ENCODE measurements at places on chromosomes 3 and 15.

- no peak for DNase-seq
These were observed 791.8 kb upstream of the NR2F2 start for GRCh38 chr15:95538693-95539092.

GRCh38 chr3:74363346-74363745 lies 251.1 kb downstream of the CNTN3 start:
- DNase-seq: no peak

DNA sequence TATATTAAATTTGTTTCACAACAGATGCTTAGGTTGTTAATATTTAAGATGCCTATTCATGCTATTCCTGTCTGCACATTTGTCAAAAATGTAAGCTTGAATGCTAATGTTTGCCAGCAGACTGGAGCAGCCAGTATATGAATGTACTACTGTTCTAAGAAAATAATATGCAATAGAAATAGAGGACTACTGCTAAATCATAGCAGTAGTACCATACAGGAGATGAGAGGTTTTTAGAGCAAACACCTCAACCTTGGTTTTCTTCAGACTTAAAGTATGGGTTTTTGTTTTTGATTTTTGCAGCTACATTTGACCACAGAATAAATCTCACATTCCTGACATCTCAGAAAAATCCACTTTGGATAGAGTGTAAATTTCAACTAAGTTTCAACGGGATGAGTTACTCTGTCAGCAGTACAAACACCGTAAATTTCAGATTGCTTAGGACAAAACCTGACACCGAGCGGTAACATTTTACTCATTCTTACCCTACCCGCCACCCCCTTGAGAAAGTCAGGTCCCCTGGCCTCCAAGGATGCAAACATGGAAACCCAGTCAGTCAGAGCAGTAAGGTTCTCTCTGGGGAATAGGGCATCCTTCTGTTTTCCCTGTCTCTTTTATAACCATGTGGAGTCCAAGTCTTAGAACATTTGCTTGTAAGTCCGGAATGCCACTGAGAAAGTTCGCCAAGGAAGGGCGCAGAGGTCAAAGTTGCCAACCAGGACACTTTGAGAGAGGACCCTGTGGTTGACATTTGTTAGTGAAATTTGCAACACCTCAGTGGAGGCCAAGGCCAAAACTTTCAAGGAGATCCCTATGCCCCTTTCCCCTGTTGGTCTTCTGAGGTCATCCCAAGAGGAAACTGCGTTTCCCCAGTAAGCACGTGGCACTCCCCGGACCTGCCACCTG lies 17.9 kb upstream of the SATB1 start:
- no peak for DNase-seq

- DNase-seq: no peak
These were observed 184.9 kb downstream of the ATG7 start for GRCh38 chr3:11457135-11457534.

GRCh38 chr3:50068134-50068533 lies 20.6 kb upstream of the RBM5 start:
- DNase-seq: no peak

DNA sequence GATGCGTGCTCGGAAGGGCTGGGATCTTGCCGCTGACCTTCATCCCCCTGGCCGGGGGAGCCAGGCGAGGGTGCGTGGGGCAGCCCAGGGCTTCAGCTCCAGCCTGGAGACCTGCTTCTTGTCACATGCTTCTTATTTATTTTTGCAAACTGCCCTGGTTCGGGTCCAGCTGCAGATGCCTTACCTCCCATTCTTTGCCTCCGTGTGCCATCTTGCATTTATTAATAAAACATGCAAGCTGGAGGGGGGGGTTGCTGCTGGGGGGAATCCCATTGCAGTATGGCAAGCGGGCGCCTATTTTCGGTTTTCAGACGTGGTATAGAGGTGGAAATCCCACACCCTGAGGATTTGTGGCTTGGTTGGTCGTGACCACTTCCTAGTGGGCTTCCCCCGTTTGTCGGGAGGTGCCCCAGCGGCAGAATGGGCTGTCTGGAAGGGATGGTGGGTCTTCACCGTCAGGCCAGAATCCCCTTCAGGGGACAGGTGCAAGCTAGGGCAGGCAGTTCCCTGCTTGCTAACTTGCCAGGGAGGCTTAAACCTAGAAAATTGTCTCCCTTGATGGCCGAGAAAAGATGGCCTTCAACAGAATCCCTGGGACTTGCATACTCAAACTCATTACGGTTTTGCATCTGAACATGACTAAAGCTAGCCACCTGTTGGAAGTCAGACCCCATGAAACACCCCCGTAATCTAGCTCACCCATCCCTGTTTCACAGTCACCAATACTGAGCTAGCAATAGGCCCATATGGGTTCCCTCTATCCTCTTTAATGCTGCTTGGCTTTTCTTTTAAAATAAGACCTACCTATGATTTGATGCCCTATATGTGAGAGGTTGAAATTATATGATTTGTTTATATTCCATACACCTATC lies 569 bp downstream of the TMEM266 start:
- no peak for DNase-seq

GRCh38 chr15:25739687-25740121 lies 123.4 kb downstream of the ATP10A start:
- DNase-seq: no peak

- DNase-seq: peak; percentile 80
These were observed 11.7 kb downstream of the GNB5 start for GRCh38 chr15:52179278-52180195.

- no peak for DNase-seq
These were observed 4.0 kb downstream of the PSMD6 start for GRCh38 chr3:64019271-64019670.

DNA sequence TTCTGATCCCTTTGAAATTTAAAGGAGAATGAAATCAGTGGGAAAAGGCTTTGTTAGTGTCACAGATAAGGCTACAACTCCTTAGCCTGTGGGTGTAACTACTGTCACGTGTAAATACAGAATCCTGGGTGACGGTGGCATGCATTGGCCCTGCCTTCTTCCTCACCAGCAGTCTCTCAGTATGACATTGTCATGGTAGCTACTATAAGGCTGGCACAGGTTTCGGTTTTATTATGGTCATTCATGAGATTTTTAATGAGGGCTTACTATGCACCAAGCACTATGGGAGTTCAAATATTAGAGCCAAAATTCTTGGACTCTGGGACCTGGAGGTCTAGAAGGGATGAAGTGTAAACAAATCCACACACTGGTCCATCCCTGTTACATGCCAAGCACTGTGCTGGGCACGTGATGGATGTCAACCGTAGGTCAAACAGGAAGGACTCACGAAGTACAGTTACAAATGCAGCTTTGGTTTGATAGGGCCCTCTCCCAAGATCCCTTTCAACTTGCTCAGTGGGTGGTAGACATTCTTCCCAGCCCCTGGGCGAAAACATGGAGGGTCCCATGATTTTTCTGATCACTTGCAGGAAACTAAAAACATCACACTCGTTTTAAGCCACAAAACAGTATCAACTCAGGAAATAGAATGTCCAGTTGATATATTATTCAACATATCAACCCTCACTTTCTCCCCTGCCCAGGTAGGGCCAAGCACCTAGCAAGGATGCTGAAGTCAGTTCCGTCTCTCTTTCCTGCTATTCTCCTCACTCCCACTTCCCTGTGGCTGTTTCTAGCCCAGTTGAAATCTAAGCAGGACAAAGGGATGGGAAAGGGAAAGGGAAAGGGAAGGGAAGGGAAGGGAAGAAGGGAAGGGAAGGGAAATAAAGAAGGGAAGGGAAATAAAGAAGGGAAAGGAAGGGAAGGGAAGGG lies 25.3 kb downstream of the BFSP2 start:
- no peak for DNase-seq

DNA sequence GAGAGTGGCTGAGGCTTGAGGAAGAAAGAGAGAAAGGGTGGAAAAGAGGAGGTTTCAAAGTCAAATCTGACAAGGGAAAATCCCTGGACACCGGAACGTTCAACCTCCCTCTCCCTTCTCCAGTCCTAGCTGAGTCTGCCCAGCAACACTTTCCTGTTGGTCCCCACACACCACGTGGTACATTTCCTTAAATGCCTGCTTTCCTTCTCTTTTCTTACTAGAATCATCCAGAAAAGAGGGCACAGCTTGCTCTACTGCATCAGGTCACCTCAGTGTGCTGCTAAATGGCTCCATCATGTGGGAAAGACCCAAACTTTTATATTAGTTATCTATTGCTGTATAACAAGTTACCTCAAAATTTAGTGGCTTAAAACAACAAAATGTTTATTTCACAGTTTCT lies 181.2 kb downstream of the NECTIN3 start:
- no peak for DNase-seq

DNA sequence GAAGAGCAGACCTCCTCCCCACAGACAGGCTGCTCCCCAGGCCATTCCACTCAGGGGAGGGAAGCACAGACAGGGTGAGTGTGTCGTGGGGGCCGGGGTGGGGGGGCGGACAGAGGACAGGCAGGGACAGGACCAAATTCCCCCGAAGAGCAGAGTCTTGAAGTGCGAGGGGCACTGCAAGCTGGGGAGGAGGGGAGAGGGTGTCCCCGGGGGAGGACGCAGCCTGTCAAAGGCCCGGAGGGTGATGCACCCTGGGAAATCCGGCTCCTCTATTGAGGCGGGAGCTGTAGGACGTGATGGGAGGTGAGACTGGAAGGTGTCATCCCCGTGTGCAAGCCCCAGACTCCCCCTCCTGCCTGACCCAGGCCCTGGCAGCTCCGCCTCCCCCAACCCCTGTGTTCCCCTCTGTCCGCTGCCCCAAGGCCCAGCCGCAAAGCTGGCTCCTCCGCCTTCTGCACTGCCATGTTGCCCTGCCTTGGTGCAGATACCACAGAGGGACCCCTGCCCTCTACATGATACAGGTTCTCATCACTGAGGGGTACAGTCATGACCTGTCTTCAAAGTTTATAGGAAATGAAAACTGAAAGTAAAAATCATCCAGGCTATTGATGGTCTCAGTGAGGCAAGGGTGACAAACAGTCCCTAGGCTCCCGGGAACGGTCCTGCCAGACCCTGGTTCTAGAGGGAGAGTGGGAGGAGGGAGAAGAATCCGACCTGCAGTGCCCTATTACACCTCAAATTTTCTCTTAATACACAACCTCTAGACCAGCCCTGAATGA lies 76.3 kb upstream of the IQSEC1 start:
- no peak for DNase-seq

GRCh38 chr3:99625643-99626416 lies 12.6 kb upstream of the COL8A1 start:
- no peak for DNase-seq

GRCh38 chr3:64341296-64341695 lies 116.0 kb upstream of the PRICKLE2 start:
- no peak for DNase-seq

- no peak for DNase-seq
These were observed 224.2 kb upstream of the CRBN start for GRCh38 chr3:3403700-3404099.

DNA sequence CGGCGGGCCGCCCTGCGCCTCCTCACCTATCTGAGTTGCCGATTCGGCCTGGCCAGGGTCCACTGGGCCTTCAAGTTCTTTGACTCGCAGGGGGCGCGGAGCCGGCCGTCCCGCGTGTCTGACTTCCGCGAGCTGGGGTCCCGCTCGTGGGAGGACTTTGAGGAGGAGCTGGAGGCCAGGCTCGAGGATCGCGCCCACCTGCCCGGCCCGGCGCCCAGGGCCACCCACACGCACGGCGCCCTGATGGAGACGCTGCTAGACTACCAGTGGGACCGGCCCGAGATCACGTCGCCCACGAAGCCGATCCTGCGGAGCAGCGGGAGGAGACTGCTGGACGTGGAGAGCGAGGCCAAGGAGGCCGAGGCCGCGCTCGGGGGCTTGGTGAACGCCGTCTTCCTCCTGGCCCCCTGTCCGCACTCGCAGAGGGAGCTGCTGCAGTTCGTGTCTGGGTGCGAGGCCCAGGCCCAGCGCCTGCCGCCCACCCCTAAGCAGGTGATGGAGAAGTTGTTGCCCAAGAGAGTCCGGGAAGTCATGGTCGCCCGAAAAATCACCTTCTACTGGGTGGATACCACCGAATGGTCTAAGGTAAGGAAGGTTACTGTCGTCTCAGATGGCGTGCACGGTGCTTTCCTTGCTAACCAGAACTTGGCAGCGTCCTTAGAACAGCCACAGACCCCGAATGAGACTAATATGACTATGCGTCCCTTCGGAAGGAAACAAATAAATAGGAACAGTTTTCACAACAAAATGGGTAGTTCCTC lies 567 bp downstream of the TICRR start:
- no peak for DNase-seq

DNA sequence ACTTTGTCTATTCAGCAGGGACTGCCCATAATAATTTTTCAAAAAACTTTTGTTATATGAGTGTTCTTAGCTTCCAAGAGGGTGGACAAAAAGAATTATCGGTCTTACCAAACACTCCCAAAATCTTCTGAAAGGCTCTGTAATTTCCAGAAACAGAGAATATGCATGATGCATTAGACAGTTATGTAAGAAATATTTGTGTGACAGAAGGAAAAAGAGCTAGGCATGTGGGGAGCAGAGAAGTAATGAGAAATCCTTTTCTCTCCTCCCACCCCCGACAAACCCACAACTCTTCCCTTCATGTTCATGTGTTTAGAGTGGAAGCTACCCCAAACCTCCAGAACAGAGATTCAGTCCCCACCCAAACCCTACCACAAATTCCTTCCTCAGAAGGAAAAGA lies 86.8 kb downstream of the MYO5A start:
- DNase-seq: no peak

GRCh38 chr3:40978442-40978841 lies 220.9 kb upstream of the CTNNB1 start:
- no peak for DNase-seq

DNA sequence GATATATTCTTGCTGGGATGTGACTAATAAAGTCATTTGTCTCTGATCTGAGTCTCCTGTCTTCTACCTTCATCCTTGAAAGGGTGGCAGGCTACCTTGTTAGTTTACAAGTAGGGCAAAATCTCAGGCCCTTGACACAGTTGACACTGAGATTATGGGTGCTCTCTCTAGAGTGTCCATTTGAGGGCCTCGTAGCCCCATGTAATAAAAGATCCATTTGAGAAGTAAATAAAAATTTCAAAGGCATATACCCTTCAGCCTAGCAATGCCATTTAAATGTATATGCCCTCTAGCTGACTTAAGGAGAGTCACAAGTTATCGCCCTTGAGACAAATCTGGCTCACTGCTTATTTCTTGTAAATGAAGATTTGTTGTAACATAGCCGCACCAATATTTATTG lies 98.6 kb downstream of the TCF12 start:
- DNase-seq: no peak

GRCh38 chr3:61803983-61804382 lies 242.6 kb downstream of the PTPRG start:
- no peak for DNase-seq

DNA sequence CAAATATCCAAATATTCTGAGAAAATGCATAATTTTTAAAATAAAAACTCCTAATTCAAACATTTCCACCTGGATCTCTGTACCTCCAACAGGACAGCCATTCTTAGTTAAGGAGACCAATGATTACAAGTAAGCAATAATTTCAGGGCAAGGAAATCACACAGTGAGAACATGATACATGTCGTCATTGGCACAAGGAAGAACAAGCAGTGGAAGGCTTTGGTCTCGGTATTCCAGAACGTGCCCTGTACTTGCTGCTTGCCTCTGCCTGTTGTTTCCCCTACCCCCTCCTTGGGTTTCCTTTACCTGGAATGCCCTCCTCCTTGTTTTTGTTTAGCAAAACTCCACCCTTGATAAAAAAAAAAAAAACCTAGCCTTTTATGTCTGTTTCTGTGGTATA lies 72.8 kb downstream of the PPM1L start:
- no peak for DNase-seq

- DNase-seq: no peak
These were observed 68.0 kb upstream of the IQSEC1 start for GRCh38 chr3:13141183-13141582.

GRCh38 chr3:151135541-151136337 lies 50.3 kb downstream of the MED12L start:
- peak; percentile 2 for DNase-seq
